ENCODE measurements at places on chromosomes 6 and 20. TPM values are rescaled to one million over a fixed set of nuclear protein-coding genes. Genes with fewer than 3 reads are reported as not detected.
A peak's percentile ranks its signal among the peaks of the same experiment; 100 is the strongest.

GRCh38 chr20:12315652-12316051 is 398.0 kb downstream of the BTBD3 start:
- DNase-seq, result no peak

The SAMD3 gene
- 1.9 TPM for total RNA-seq

DNA sequence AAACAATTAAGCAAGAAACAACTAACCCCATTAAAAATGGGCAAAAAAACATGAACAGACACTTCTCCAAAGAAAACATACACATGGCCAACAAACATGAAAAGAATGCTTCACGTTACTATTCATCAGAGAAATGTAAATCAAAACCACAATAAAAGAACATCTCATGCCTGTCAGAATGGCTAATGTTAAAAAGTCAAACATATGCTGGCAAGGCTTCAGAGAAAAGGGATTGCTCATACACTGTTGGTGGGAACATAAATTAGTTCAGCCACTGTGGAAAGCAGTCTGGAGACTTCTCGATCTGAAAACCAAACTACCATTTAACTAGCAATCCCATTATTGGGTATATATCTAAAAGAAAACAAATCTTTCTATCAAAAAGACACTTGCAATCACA is 217.5 kb downstream of the TINAG start:
- DNase-seq, result no peak

The SLC17A4 gene
- total RNA-seq, result not detected

The WFDC10A gene
- not detected for total RNA-seq

DNA sequence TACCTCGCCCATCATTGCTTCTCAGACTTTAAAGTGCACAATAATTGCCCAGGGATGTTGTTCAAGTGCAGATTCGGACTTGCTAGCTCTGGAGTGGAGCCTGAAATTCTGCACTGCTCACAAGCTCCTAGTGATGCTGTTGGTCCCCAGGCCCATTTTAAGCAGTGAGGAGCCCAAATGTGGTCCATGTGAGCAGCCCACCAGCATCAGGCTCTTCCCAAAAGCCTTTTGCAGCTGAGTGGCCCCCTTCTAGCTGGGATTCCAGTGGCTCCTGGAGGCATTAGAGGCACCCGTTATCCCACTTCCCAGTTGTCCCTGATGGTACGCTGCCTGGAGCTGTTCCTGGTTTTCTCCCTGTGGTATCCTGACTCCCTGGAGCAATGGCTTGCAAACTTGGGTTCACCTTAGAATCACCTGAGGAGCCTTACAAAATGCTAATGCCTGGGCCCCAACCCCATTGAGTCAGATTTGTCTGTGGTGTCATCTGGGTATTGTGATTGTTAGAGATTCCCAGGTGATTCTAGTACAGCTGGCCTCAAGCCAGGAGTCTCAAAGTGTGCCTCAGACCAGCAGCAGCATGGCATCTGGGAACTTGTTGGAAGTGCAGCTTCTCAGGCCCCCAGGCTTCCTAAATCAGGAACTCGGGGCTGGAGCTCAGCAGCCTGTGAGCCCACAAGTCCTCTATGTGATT is 186.9 kb upstream of the SLC24A3 start:
- DNase-seq, result peak; percentile 1

DNA sequence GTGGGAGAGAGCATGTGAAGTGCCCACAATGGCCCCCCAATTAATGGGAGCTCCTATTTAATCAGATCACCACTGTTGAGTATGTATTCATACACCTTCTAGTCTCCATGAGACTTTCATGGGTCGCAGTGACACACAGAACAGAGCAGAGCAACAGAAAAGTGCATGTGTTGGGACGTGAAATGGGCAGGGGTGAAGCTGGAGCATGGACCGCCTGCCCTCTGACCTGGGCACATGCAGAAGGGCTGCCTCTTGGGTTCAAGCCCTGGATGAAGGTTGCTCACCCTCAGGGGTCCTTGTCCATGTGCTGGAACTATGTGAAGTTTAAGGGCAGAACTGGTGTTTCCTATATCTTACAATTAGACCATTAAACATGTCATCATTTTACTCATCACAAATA is 106.0 kb upstream of the PHACTR3 start:
- DNase-seq, result no peak

DNA sequence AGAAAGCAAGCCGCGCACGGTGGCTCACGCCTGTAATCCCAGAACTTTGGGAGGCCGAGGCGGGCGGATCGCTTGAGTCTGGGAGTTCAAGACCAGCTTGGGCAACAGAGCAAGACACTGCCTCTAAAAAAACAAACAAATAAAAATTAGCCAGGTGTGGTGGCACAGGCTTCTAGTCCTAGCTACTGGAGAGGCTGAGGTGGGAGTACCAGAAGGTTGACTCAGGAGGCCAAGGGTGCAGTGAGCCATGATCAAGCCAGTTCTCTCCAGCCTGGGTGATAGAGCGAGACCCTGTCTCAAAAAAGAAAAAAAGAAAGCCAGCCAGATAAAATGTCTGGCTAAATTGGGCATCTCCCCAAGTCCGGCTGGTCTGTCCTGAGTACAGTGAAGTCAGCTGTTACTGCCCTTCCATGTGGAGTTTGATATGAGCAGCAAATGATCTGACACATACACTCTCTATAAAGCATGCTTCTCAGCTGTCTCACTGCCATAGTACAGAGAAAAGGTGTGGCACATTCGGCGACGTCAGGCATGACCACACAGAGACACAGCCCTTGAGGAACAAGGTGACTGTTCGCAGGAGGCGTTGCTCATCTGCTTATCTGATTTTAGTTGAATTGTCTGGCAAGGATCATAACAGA is 13.0 kb downstream of the CD83 start:
- DNase-seq, result no peak

The C6orf15 gene
- not detected for total RNA-seq

The LST1 gene
- 6.7 TPM for total RNA-seq

DNA sequence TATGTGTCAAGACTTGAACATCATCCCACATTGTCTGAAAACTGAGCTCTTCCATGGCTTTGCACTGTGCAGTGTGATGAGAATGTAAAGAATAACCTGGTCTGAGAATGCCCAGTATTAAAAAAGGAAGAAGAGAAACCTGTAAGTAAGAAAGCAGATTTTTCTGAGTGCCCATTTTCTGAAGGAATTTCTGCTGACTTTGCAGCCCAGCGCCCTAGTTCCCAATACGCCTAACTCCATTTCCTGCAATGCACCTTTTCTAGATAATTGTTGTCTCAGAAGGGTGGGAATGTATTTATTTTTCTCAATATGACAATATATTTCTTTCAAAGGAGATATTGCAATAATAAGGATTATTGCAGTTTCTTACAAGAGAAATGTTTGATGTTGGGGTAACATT is 231.5 kb downstream of the HAO1 start:
- DNase-seq, result no peak

The FAM162B gene
- total RNA-seq, result 5.6 TPM

DNA sequence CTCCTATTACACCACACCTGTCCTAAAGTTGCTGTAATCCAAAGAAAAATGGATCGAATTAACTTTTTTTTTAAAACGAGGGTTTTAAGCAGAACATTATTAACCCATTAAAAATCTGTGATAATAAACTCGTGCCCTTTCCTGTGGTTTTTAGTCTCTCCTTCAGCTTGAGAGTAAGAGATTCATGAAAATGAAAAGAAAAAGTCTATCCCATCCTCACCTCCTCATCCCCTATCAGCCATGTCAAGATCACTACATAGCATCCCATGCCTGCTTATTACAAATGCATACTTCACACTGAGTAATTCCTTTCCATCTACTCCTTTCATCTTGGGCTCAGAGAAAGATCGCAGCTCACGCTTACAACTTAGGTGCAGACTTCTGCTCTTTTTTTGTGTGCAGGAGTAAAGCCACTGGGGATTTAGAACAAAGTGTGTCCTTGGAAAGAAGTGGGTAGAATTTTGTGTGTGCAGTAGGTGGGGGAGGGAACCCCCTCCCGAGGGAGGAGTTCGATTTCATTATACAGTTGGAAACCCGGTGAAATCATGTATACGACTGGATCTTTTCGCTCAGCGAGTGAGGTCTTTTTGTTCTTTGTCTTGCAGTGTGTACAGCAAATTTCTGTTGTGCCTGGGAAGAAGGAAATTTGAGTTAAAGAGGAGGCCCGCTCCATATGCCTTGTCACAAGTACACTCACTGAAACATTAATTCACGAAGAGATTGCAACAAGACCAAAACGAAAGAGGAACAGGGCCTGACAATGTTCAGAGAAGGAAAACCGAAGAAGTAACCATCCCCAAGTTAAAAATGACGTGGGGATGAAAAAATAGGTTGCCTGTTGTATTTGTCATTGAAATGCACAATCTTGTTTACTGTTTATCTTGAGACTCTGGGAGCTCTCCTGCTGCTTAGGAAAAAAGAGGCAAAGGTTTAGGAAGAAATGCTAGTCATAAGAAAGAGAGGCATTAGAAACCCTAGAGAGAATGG is 146.5 kb upstream of the ZNF217 start:
- no peak for DNase-seq

DNA sequence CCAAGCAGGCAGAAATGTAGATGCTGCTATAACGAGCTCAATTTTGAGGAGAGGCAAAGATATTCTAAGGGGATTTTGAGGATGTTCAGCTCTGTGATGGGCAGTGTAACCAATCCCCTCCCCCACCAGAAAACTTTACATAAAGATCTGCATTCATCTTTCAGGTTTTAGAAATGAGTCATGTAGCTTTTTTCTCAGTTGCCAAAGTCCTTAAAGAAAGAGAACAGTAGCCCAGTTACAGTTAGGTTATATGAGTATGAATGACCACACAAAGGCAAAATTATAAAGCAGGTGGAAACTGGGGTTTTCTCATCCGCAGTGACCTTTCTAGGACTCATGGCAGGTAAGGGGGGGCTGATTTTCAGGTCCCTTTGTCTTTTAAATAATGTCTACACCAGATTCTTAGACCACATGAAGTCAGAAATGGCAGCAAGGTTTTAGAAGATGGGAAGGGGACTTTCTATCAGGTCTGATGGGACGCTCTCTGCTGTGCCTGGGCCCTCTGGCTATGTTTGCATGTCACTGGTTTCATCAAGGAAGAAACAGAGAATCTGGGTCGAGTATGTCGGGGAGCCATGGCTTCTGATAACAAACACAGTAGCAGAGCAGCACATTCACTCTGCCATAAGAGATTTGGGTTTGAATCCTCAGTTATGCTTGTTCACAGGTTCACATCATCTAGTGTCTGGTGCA is 94.7 kb downstream of the CLIC5 start:
- no peak for DNase-seq

The COL9A1 gene
- total RNA-seq, result 0.47 TPM

GRCh38 chr20:63433351-63433750 is 39.1 kb downstream of the KCNQ2 start:
- no peak for DNase-seq

DNA sequence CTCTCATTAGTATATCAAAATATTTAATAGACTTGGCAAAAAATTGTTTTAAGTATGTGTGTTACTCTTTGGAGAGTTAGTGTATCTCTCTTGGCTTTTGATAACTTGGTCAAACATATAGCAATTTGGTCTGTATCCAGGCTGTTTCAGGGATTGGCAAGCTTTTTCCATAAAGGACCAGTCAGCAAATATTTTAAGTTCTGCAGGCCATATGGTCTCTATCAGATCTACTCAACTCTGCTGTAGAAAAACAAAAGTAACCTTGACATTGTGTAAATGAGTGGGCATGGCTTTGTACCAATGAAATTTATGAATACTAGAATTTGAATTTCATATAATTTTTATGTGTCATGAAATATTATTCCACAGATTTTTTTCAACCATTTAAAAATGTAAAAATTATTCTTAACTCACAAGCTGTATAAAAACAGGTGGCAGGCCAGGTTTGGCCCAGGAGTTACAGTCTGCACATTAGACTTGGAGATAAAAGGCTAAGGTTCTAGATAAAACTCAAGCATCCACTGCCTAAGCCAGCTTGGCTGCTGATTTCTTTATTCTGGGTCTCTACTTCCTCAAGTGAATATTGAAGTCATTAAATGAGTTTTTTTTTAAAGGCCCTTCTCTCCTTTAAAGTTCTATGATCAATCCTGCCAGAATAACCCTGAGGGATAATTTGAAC is 13.7 kb downstream of the GSTA4 start:
- no peak for DNase-seq

- DNase-seq, result peak; percentile 76
These were observed 1.4 kb downstream of the RREB1 start for GRCh38 chr6:7108964-7109836.

- no peak for DNase-seq
These were observed 31.8 kb downstream of the MDN1 start for GRCh38 chr6:89787660-89788328.

DNA sequence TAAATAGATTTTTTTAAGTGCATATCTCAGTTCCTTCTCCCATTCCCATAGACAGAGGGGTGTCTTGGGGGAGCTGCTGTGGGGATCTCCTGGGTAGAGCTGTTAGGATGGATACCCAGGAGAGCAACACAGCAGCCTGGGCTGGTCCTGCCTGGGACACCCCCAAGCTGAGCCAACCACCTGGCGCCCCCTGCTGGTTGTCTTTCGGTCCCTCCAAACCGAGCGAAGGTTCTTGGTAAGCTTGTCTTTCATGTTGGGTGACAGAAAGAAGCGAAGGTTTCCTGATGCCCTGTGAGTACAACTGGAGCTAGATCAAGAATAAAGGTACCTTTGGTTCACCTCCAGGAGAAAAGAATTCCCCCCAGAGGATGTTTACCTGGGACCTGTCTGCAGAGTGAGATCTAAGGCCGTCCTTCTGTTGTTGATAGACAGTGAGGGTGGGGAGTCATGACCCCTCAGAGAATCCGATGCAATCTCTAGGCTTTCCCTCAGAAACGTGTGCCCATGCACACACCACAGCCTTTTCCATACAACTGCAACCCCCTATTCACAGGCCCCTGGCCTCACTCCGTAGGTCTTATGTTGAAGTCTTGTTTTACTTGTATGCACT is 50.8 kb downstream of the SNX9 start:
- peak; percentile 72 for DNase-seq

The LY6G6C gene
- total RNA-seq, result not detected
